Naive thymus-derived CD8-positive, alpha-beta T cell (primary cell): ENCODE measurements at places on chromosomes 7 and 10. TPM values are rescaled to one million over a fixed set of nuclear protein-coding genes. Genes with fewer than 3 reads are reported as not detected.
A peak's percentile ranks its signal among the peaks of the same experiment; 100 is the strongest.

GOLGA7B gene
- 8.1 TPM for total RNA-seq

GNGT1 gene
- not detected for total RNA-seq

MYL10 gene
- not detected for total RNA-seq

CYTH3 gene
- total RNA-seq, result 8.1 TPM

CPA1 gene
- not detected for total RNA-seq

CCDC146 gene
- 11.5 TPM for total RNA-seq

SLC16A12 gene
- not detected for total RNA-seq

HOXA1 gene
- total RNA-seq, result 0.44 TPM

TYW1B gene
- total RNA-seq, result 7.0 TPM

MUC12 gene
- not detected for total RNA-seq

AKR1D1 gene
- not detected for total RNA-seq

THAP5 gene
- total RNA-seq, result 52.9 TPM

ALDH18A1 gene
- 24.3 TPM for total RNA-seq

SMKR1 gene
- 3.8 TPM for total RNA-seq

HUS1 gene
- 74.2 TPM for total RNA-seq

PIP gene
- total RNA-seq, result not detected

SRGN gene
- total RNA-seq, result 74.4 TPM

- H3K4me1 ChIP-seq, result no peaks in the 10 kb centered on the region
- H3K36me3 ChIP-seq, result no peaks in the 10 kb centered on the region
- DNase-seq, result no peak
- H3K4me3 ChIP-seq, result no peak overlapping the region
Observed at GRCh38 chr7:55271069-55271626, 94.0 kb upstream of the LANCL2 start.

DNA sequence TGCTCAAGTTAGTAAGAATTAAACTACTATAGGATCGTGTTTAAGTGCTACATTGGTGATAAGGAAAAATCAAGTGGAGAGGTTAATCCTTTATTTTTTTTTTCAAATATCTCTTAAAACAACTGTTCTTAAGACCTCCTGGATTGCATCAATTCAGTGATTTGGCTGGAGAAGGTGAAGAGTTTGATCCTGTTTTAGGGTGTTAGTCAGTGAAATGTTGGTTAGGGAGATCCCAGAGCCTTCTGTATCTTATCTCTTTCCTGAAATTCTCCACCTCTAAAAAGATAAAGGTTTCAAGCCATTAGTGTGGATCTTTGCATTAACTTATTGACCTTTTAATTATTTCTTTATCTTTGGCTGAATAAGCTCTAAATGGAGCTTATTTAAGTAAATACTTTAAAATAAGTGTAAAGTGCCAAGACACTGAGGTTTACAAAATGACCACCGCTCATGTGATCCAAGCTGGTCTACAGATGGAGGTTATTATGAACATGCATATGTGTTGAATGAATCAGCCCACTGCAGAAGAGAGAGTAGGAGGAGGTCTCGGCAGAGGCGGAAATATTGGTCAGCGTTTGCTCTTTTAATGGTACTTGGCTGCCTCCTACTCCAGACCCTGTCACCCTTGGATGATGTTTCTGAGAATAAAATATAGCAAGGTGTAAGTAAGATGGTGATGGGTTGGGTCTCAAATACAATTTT, 51.8 kb upstream of the BMPER start:
- H3K4me3 ChIP-seq, result no peak overlapping the region
- peaks cover 12% of the 10 kb centered on the region for H3K27me3 ChIP-seq
- H3K36me3 ChIP-seq, result no peaks in the 10 kb centered on the region
- DNase-seq, result no peak

- no peak overlapping the region for H3K4me3 ChIP-seq
- no peaks in the 10 kb centered on the region for H3K4me1 ChIP-seq
- H3K27me3 ChIP-seq, result no peaks in the 10 kb centered on the region
- DNase-seq, result no peak
Observed at GRCh38 chr7:91912494-91912893, 28.2 kb upstream of the AKAP9 start.

GRCh38 chr7:101428093-101428866, 65.6 kb downstream of the COL26A1 start:
- H3K27ac ChIP-seq, result peak overlapping the region; percentile 23
- no peak overlapping the region for H3K4me3 ChIP-seq

DNA sequence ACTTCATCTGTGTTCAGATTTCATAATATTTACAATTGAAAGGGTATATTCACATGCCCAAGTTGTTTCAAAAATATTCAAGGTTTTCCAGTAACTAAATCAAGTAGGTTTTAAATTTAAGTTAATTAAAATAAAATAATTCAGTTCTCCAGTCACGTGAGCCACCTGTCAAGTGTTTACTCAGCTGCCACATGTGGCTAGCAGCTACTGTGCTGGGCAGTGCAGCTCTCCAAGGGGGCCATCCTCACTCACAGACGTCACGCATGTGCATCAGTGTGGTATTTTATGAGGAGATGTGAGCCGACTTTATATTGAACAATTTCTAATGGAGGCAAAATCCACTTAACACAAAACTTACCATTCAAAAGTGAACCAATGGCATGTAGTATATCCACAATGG, 69.7 kb upstream of the CAMK2B start:
- H3K4me1 ChIP-seq, result peaks cover 14% of the 10 kb centered on the region
- H3K27me3 ChIP-seq, result no peaks in the 10 kb centered on the region
- no peak for DNase-seq
- peak overlapping the region; percentile 60 for H3K27ac ChIP-seq

GRCh38 chr7:90771281-90771680, 175.2 kb downstream of the CDK14 start:
- no peaks in the 10 kb centered on the region for H3K27me3 ChIP-seq
- no peaks in the 10 kb centered on the region for H3K4me1 ChIP-seq
- no peak overlapping the region for H3K27ac ChIP-seq

DNA sequence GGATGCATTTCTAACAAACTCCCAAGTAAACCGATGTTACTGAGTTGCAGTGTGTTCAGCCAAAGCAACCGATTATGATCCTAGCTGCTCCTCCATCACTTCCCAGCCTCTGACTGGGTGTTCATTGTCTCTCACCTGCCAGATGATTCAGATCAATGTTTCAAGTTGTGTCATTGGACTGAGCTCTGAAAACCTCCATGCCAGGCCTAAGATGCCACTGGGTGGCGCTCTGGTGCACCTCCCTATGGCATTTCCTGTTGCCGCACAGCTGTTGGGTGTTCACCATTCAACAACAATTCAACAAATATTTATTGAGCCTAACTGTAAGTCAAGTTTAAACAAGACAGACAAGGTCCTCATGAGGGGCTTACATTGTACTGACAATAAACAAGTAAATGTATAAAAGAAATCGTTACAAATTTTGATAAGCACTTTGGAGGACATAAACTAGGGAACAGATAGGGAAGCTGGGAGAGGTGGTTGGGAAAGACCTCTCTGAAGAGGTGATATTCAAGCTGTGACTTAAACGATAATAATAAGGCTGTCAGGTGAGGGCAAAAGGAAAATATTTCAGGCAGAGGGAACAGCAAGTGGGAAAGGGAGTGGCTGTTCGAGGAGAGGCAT, 22.8 kb downstream of the RGR start:
- H3K27me3 ChIP-seq, result peaks cover 32% of the 10 kb centered on the region
- H3K4me1 ChIP-seq, result peaks cover 11% of the 10 kb centered on the region
- no peaks in the 10 kb centered on the region for H3K36me3 ChIP-seq
- no peak overlapping the region for H3K27ac ChIP-seq
- H3K4me3 ChIP-seq, result no peak overlapping the region
- DNase-seq, result peak; percentile 48

DNA sequence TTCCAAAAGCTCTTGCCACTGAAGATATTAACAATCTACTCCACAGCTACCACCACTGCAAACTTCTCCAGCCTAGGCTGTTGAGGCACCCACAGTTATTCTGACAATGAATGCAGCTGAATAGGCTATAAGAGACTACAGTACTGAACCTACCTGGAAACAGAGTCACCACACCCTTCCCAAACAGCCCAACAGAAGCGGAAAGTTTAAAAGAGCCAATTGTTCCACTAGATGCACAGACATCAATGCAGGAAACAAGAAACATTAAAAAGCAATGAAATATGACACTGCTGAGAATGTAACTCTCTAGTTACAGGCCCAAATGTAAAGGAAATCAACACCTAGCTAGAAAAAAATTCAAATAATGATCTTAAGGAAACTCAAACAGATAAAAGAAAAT, 64.5 kb upstream of the PLA2G12B start:
- H3K27ac ChIP-seq, result no peak overlapping the region
- H3K4me1 ChIP-seq, result no peaks in the 10 kb centered on the region
- H3K36me3 ChIP-seq, result peaks cover 21% of the 10 kb centered on the region
- DNase-seq, result no peak
- no peaks in the 10 kb centered on the region for H3K27me3 ChIP-seq
- no peak overlapping the region for H3K4me3 ChIP-seq

GRCh38 chr7:72394016-72394415, 18.1 kb downstream of the CALN1 start:
- H3K27me3 ChIP-seq, result no peaks in the 10 kb centered on the region
- DNase-seq, result no peak
- H3K27ac ChIP-seq, result no peak overlapping the region
- H3K4me3 ChIP-seq, result no peak overlapping the region

DNA sequence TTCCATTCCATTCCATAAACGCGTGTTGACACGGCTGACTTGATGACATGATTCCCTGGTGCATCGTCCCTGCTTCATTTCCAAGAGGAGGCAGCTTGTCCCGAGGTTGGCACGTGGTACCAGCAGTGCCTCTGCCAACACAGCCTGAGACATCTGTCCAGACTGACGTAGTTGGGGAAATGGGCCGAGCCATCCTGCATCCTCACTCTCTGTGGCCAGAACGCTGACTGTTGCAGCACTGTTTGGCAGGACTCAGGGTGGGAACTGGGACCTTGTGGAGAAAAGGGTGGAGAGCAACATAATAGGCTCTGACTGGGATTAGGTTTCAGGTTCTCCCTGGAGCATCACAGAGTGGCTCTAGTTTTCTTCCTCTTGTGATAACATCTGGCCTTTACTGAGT, 118.6 kb upstream of the BTBD16 start:
- no peaks in the 10 kb centered on the region for H3K4me1 ChIP-seq
- no peak overlapping the region for H3K4me3 ChIP-seq

- H3K36me3 ChIP-seq, result no peaks in the 10 kb centered on the region
- no peak overlapping the region for H3K27ac ChIP-seq
- no peak for DNase-seq
- peaks cover 19% of the 10 kb centered on the region for H3K27me3 ChIP-seq
Observed at GRCh38 chr10:49652421-49653272, 26.8 kb upstream of the C10orf53 start.

DNA sequence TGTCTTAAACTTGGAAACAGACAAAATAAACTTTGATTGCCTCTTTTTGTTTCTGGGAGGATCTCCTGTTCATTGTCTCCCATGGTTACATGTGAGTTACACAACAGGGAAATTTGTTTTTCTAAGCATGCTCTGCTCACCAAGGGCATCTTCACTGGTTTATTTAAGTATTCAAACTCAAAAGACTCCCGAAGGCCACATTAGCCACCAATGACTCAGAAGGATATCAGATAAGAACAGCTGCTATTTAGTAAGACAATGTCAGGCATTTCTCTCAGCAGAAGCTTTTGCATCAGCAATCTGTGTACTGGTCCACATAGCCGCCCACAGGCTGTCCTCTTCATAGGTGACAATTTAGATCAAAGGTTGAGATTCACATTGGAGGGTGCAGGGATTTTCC, 19.3 kb downstream of the OR6B1 start:
- no peak overlapping the region for H3K27ac ChIP-seq
- peaks cover 1% of the 10 kb centered on the region for H3K27me3 ChIP-seq
- no peaks in the 10 kb centered on the region for H3K36me3 ChIP-seq
- no peak overlapping the region for H3K4me3 ChIP-seq

DNA sequence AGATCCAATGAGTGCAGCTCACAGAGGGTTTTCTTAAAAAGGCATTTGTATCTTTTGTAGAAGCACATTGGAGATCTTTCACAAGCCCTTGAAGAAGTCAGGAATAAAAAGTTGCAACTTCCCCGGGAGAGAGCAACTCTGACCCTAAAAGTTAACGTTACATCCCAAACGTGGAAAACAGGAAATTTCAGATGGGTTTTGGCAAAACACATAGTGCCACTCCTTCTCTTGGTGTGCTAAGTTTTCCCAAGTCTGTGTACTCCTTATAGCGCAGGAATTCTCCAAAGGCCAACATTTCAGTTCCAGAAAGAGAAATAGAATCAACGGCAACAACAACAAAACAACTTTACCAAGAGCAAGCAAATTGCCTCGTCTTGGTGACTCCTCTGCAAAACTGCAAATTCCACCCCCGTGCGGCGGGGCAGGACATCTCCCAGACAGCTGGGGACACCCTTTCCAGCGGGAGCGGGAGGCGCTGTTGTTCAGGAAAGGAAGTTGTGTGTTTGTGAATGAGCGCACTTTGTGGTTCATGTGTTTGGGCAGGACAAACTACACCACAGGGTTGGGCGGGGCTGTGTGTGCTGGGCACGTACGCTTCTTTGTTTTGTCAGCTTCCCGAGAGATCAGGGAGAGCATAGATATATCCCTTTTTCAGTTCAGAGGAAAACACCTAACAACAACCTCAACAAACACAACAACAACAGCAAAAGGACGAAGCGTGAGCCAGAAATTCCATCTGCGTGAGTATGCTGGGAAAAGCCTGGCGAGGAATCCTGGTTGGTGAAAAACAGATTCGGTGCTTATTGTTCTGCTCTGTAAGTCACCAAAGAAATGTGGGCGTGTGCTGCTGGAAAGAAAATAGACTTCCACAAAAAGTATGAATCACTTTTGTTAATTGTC, 294.7 kb upstream of the PITRM1 start:
- peaks cover 14% of the 10 kb centered on the region for H3K27me3 ChIP-seq
- H3K27ac ChIP-seq, result no peak overlapping the region
- H3K4me3 ChIP-seq, result no peak overlapping the region
- no peak for DNase-seq

- H3K36me3 ChIP-seq, result peaks cover 12% of the 10 kb centered on the region
- no peaks in the 10 kb centered on the region for H3K27me3 ChIP-seq
- no peak overlapping the region for H3K4me3 ChIP-seq
- no peak overlapping the region for H3K27ac ChIP-seq
Observed at GRCh38 chr7:7805511-7806153, 87.2 kb upstream of the RPA3 start.

DNA sequence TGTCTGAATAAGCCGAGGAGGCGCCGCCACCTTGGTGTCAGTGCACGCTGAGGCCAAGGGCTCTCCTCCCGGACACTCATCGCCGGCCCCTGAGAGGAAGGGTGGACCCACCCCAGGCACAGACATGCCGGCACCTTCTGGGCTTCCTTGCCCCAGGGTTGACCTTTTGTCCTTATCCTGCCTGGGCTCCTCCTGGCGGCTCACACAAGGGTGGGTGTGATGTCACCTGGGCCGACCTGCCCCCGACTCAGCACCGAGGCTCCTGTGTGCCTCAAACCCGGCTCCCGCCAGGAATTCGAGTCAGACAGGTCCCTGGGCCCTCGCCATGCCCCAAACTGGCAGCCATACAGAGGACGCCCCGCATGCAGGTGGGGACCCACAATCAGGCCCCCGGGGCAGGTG, 17.7 kb upstream of the CFAP46 start:
- no peak overlapping the region for H3K4me3 ChIP-seq
- no peaks in the 10 kb centered on the region for H3K36me3 ChIP-seq
- H3K27ac ChIP-seq, result no peak overlapping the region
- peaks cover under 1% of the 10 kb centered on the region for H3K27me3 ChIP-seq
- DNase-seq, result no peak
- peaks cover 20% of the 10 kb centered on the region for H3K4me1 ChIP-seq
